ENCODE measurements at places on chromosomes 2 and 18.

- H3K4me3 ChIP-seq = no peak overlapping the region
- no peaks in the 10 kb centered on the region for H3K4me1 ChIP-seq
- peaks cover 13% of the 10 kb centered on the region for H3K36me3 ChIP-seq
- DNase-seq = no peak
Observed at GRCh38 chr2:128162266-128162665, 71.3 kb downstream of the UGGT1 start.

DNA sequence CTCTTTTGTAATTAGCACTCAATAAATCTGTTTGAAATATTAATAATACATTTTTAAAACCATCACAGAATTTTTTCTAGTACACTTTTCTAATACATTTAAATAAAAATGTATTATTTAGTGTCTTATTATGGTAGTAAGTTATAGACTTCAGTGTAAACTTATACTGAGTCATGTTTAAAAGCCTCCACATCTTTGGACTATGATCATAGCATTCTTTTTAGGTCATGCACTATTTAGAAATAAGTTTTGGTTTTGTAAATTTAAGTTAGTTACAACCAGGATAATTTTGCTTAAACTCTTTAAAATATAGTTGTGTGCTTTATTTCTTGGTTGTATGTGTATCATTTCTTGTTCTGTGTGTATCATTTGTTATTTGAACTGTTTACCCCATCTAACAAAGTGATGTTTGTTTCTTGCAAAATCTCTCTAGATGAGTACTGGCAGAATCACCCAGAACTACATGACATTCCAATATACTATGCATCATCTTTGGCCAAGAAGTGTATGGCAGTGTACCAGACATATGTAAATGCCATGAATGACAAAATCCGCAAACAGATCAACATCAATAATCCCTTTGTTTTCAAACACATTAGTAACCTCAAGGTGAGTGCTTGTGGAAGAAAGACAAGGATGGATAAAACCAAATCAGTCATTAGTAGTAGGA, 16.7 kb downstream of the CPSF3 start:
- no peaks in the 10 kb centered on the region for H3K4me1 ChIP-seq
- H3K36me3 ChIP-seq = peaks cover 22% of the 10 kb centered on the region
- no peak overlapping the region for H3K27ac ChIP-seq

DNA sequence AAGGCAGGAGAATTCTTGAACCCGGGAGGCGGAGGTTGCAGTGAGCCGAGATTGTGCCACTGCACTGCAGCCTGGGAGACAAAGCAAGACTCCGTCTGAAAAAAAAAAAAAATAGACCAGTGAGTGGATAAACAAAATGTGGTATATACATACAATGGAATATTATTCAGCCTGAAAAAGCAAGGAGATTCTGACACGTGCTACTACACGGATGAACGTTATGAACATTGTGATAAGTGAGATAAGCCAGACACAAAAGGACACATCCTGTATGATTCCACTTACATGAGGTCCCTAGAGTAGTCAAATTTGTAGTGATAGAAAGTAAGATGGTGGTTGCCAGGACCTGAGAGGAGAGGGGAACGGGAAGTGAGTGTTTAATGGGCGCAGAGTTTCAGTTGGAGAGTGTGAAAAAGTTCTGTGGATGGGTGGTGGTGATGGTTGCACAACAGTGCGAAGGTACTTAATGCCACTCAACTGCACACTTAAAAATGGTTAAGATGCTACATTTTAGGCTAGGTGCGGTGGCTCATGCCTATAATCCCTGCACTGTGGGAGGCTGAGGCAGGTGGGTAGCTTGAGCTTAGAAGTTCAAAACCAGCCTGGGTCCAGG, 38.3 kb downstream of the NIFK start:
- H3K36me3 ChIP-seq = no peaks in the 10 kb centered on the region
- peaks cover 41% of the 10 kb centered on the region for H3K4me1 ChIP-seq
- H3K27me3 ChIP-seq = no peaks in the 10 kb centered on the region
- H3K4me3 ChIP-seq = no peak overlapping the region
- no peak for DNase-seq

- H3K4me3 ChIP-seq = no peak overlapping the region
- no peak for DNase-seq
- H3K27ac ChIP-seq = no peak overlapping the region
- no peaks in the 10 kb centered on the region for H3K36me3 ChIP-seq
Observed at GRCh38 chr2:37679072-37679695, 7.7 kb upstream of the CDC42EP3 start.

- peak; percentile 79 for DNase-seq
- no peak overlapping the region for H3K4me3 ChIP-seq
- no peaks in the 10 kb centered on the region for H3K27me3 ChIP-seq
- H3K4me1 ChIP-seq = peaks cover 39% of the 10 kb centered on the region
Observed at GRCh38 chr2:138421971-138422335, 79.6 kb upstream of the SPOPL start.

- no peaks in the 10 kb centered on the region for H3K36me3 ChIP-seq
- H3K27me3 ChIP-seq = no peaks in the 10 kb centered on the region
- no peaks in the 10 kb centered on the region for H3K4me1 ChIP-seq
- no peak overlapping the region for H3K4me3 ChIP-seq
- DNase-seq = no peak
- no peak overlapping the region for H3K27ac ChIP-seq
Observed at GRCh38 chr18:51561821-51562220, 364.3 kb upstream of the MEX3C start.

DNA sequence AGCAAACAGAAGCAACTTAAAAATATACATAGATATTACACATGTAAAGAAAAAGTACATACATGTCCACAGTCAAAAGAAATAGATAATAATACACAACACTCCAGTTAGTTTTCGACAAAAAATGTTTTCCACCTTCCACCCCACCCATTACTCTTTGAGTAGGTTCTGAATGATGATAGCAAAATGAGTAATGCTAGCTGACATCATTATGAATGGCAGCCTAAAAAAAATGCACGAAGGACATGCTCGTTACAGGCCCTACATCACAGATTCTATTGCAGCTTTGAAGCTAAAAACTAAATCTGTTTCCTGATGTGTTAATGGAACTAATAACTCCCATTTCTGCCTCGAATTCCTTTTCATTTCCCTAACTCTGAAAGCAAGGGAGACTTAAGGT, 578.7 kb upstream of the NETO1 start:
- no peak overlapping the region for H3K4me3 ChIP-seq
- no peaks in the 10 kb centered on the region for H3K36me3 ChIP-seq
- no peak overlapping the region for H3K27ac ChIP-seq
- H3K4me1 ChIP-seq = no peaks in the 10 kb centered on the region
- no peaks in the 10 kb centered on the region for H3K27me3 ChIP-seq

DNA sequence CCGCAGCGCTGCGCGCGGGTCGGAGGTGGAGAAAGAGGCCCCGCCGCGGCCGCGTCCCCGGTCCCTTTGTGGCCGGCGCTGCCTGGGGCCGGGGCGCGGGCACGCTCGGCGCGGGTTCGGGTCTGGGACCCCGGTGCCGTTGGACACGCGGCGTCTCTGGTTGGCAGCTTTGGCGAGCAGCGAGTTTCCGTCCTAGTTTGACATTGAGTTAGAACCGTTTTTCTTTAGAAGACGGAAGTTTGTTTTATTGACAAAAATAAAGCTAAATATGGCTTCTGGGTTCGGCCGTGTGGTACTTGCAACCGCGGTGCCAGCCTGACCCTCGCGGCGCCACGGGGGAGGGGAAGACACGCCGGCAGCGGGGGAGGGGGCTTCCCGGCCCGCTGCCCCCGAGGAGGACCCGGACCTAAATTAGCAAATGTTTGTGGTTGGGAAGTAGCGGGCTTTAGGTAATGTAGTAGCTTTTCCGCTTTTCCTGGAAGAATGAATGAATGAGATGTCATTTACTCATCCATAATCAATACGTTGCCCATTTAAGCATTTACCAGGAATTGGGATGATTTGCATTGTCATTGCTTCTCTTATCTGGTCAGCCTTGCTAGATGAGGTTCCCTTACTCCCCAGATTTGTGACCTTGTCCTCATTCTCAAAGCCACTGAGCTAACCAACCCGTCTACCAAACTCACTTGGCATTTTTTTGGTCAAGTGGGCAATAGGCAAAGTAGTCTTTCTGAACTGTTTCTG, 530 bp downstream of the GALNT1 start:
- peak overlapping the region; percentile 57 for H3K4me3 ChIP-seq
- no peak for DNase-seq
- peak overlapping the region; percentile 54 for H3K27ac ChIP-seq
